Stimulated activated CD4-positive, alpha-beta T cell treated with anti-CD3 and anti-CD28 coated beads, Interleukin-2, amount 100 ng/mL, for 24 hours (primary cell): ENCODE measurements at places on chromosomes 7 and 10.

DNA sequence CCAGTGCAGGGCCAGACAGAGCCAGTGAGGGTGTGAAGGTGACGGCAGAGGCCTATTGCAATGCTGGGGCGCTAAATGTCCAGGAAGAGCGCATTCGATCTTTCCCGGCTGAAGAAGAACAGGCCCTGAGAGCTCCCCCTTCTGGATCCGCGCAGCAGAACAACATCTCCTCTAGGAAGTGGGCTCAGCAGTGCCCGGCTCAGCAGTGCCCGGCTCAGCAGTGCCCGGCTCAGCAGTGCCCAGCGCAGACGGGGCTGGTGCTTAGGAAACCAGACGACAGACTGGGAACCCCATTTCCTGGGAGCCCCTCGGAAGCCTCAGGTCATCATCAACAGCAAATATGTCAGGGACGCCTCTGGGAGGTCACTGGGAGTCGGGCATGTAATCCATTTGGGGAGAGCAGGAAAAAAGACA, 4.7 kb upstream of the NOS3 start:
- DNase-seq: peak; percentile 68

DNA sequence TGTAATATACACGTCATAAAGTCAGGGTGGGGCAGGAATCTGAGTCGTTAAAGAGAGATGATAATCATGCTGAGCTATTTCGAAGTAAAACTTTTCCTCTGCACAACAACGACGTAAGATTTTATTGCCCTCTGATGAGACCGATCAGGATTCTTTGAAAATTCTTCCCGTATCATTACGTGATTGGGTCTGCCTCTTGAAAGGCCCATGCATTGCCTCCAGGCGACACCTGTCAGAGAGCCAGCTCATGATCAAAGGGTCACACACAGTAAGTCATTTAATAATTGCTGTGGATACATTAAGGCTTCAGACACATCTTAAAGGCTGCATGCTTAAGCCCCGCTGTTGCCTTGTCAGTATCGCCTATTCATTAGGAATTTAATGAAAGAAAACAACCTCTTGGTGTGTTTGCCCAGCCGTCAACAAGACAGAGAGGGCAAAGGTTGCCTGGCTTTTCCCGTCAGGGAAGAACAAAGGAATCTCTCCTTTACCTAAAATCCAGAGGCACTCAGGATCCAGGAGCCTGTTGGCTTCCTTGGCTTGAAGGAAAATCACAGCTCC, 189.0 kb upstream of the SH2B2 start:
- no peak for DNase-seq

DNA sequence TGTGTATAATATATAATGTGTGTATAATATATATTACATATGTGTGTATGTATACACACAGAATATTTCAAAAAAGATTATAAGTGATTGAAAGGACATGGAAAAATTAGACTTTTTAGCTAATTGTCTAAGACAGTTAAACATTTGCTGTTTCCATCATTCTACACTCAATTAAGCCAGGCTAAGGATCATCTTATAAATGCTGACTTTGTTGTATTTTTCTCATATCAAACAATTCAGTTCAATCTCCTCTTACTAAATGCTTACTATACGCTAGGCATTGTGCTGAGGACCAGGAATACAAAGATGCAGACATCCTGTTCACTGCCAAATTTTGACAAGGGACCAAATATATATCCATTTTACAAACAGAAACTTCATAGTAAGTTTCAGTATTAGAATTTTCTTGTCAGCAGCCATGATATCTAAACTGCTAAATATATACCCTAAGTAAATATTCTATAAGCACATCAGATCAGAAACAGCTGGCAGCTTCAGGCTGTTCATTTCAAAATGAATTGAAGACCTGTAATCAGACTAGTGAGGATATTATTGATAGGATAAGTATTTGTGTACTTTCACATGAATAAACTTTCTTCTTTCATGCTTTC, 10.3 kb upstream of the LRRN3 start:
- no peak for DNase-seq

- no peak for DNase-seq
These were observed 132.3 kb upstream of the POT1 start for GRCh38 chr7:125061776-125062397.

GRCh38 chr10:122316224-122316884, 45.3 kb downstream of the BTBD16 start:
- DNase-seq: no peak

DNA sequence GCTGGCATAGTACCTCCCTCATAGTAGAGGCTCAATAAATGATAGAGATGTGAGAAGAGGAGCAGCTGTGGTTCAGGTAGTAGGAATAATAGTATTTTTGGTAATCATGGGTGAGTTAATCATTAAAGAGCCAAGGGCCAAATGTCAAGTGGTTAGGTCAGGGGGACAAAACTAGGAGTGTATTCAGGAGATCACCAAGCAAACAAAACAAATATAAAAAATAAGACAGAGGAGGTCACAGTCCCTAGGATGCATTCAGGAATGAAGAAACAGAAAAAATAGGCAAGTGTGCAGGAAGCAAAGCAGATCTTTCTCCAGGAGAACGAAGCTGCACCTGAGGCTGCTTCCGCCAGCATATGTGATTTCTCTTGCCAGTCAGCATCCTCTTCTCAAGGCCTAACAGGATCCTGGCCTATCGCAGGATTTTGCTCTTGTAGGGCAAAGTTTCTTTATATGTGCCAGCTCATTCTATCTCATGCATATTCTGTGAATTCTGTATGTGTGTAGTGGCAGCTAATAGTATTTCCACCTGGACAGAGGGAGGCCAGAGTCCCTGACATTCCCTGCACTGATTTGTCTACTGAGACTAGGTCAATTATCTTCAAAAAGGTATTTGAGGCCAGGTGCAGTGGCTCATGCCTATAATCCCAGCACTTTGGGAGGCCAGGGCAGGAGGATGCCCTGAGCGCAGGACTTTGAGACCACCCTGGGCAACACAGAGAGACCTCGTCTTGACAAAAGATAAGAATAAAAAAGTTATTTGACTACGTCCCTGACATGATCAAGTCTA, 82.7 kb downstream of the AKR1D1 start:
- no peak for DNase-seq

DNA sequence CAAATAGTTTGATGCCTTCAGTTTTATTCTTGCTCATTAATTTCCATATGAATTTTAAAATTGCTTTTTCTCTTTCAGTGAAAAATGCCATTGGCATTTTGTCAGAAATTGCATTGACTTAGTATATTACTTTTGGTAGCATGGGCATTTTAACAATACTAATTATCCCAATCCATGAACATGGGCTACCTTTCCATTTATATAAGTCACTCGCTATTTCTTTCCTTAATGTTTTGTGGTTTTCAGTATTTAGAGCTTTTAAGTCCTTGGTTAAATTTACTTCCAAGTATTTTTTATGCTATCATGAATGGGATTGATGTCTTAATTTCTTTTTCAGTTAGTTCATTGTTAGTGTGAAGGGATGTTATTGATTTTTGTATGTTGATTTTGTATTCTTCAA, 297.4 kb downstream of the ATRNL1 start:
- DNase-seq: no peak

DNA sequence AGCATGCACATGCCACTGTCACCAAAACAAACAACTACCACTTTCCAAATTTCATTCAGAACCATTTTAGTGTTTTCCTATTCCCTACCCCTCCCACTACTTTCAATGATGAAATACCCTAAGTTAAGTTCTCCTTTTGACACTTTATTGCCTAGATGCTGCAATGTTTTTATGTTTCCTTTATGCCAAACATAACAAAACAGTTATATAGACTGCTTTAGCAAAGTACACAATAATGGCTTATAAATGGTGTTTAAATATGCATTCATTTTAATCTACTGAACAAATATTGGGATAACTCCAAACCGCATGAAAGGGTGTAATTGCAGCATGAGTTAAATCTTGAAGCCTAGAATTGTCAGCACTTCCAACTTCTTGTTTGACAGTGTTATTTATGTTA, 69.2 kb downstream of the PHYHIPL start:
- no peak for DNase-seq

GRCh38 chr7:127913686-127914085, 117.6 kb downstream of the LRRC4 start:
- no peak for DNase-seq

- no peak for DNase-seq
These were observed 722.6 kb downstream of the GRID1 start for GRCh38 chr10:85643845-85644525.

- DNase-seq: no peak
These were observed 7.0 kb upstream of the GPER1 start for GRCh38 chr7:1080921-1081255.

GRCh38 chr7:119886007-119886406, 387.0 kb upstream of the KCND2 start:
- DNase-seq: no peak
